Mammary microvascular endothelial cell (primary cell): ENCODE measurements at places on chromosomes 3 and 15. TPM values are rescaled to one million over a fixed set of nuclear protein-coding genes. Genes with fewer than 3 reads are reported as not detected.

Gene ZWILCH
- total RNA-seq, result 42.6 and 55.8 TPM in 2 replicates

Gene CCR3
- not detected in 2 replicates for total RNA-seq

Gene SPTBN5
- total RNA-seq, result 2.3 and 3.8 TPM in 2 replicates

Gene STARD5
- 2.5 and 2.9 TPM in 2 replicates for total RNA-seq

Gene MKRN2
- 32.8 and 34.7 TPM in 2 replicates for total RNA-seq

Gene VIPR1
- not detected in 2 replicates for total RNA-seq

Gene CACNA2D2
- 0.05 TPM in 1 of 2 replicates, not detected in the other for total RNA-seq
